NCI-H1694 treated with DMSO at 0.1 percent for 48 hours (cell line): ENCODE measurements at places on chromosomes 12 and 14.
A peak's percentile ranks its signal among the peaks of the same experiment; 100 is the strongest.

- DNase-seq: no peak
Measured at GRCh38 chr12:11461433-11461832, 66.1 kb upstream of the PRB2 start.

GRCh38 chr14:33567731-33568130 lies 383.1 kb downstream of the EGLN3 start:
- DNase-seq: no peak

- DNase-seq: no peak
Measured at GRCh38 chr12:51012570-51013236, 13.5 kb downstream of the SLC11A2 start.

GRCh38 chr14:59622631-59623030 lies 46.0 kb upstream of the CCDC175 start:
- no peak for DNase-seq

- peak; percentile 82 for DNase-seq
Measured at GRCh38 chr12:31234955-31235867, 90.7 kb downstream of the SINHCAF start.

DNA sequence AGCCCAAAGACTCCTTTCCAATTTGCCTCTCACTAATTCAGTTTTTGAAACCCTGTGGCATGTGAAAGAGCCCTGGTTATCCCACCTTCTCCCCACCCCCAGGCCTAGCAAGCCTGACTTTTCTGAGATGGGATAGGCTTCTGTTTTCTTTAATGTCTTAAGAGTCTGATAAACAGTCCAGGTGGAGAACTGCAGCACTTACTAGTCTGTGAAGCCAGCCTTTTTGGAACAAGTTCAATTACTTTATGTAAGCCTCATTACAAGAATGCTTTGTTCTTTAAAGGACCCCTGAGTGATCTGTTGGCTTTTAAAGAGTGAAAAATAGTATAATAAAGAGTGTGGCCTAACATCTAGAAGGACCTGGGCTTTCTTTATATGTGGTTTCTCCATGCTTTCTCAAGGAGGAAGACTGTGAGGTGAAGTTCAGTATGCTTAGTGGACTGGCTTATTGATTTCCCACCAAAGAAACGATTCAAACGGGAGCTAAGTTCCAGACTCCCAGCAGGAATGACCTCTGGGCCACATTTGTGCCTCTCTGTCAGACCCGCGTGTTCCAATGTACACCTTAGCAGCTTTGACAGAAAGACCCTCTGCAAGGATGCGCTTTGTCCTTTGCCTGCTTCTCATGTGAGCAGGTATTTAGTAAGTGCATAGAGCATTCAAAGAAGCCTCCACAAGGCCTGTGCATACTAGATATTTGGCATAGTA lies 129.5 kb downstream of the DAAM1 start:
- no peak for DNase-seq

- no peak for DNase-seq
Measured at GRCh38 chr12:7114008-7114407, 5.0 kb upstream of the C1RL start.

GRCh38 chr14:68308726-68309520 lies 483.9 kb downstream of the ZFP36L1 start:
- DNase-seq: no peak

DNA sequence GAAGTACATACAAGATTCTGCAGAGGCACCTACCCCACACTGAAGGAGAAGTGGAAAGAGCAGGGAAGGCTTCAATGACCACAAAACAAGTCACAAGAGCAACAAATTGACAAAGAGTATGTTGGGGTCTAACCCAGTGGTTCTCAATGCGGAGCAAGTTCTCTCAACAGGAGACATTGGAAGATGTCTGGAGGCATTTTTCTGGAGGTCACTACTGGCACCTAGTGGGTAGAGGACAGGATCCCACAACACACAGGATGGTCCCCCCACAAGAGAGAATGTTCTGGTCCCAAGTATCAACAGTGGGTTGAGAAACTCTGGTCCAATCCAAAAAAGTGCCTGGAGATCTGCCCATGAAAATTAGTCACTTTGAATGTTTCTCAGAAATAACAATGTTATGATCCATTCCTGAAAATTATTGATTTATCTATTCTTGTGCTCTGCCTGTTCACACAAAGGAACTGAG lies 3.4 kb downstream of the SSH1 start:
- no peak for DNase-seq

GRCh38 chr12:15494329-15495046 lies 172.2 kb downstream of the PTPRO start:
- no peak for DNase-seq

DNA sequence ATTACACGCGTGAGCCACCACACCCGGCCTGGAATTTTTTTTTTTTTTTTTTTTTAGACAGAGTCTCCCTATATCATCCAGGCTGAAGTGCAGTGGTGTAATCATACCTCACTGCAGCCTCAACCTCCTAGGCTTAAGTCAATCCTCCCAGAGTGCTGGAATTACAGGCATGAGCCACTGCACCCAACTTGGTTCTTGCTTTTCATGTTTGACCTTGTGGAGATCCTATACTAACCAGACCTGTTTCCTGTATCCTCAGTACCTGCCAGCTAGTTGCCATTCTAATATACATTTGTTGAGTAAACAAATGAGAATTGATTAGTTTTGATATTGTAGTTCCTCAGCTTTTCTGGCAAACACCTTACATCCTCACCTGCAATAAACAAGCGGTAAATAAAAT lies 3.2 kb upstream of the VSIG10 start:
- DNase-seq: no peak

- DNase-seq: no peak
Measured at GRCh38 chr14:73097421-73097820, 38.9 kb upstream of the PSEN1 start.

DNA sequence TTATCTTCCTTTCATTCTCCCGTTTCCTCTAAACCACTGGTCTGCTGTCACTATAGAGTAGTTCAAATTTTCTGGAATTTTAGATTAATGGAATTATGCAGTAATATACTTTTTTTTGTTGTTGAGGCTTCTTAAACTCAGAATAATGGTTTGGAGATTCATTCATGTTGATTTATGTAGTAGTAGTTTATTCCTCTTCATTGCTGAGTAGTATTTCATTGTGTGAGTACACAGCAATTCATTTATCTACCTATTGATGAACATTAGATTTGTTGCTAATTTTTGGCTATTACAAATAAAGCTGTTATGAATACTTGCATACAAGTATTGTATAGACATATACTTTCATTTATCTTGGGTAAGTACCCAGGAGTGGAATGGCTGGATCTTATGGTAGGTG lies 7.2 kb downstream of the RASSF8 start:
- no peak for DNase-seq

- DNase-seq: peak; percentile 13
Measured at GRCh38 chr14:31057701-31058364, 31.7 kb upstream of the STRN3 start.

- no peak for DNase-seq
Measured at GRCh38 chr14:46344327-46344937, 307.1 kb downstream of the RPL10L start.

- DNase-seq: no peak
Measured at GRCh38 chr12:65470256-65470655, 191.8 kb downstream of the MSRB3 start.

GRCh38 chr14:65502676-65503124 lies 90.2 kb downstream of the FUT8 start:
- DNase-seq: no peak

GRCh38 chr12:116717466-116718437 lies 20.1 kb downstream of the SPRING1 start:
- no peak for DNase-seq

GRCh38 chr14:30624132-30624423 lies 2.0 kb downstream of the SCFD1 start:
- DNase-seq: no peak

- DNase-seq: no peak
Measured at GRCh38 chr12:120892265-120892664, 11.9 kb downstream of the SPPL3 start.

GRCh38 chr12:30108666-30109065 lies 324.9 kb upstream of the TMTC1 start:
- no peak for DNase-seq

DNA sequence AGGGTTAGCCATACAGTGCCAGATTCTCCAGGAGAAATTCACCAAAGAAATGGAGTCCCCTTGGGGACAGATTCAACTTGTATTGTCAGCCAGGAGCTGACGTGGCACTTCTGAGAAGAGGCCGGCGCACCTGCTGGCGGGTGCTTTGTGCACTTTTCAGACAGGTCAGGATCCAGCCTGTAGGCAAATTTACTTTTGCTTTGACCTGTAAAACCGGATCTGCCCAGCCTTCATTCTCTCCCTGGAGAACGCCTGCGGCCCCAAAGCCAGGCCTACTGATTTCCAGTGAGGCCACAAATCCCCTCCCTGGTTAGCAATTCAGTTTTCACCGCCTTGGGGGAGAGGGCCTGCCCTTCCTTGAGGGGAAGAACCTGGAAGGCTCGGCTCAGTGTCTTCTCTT lies 17.4 kb downstream of the P2RX4 start:
- DNase-seq: no peak

DNA sequence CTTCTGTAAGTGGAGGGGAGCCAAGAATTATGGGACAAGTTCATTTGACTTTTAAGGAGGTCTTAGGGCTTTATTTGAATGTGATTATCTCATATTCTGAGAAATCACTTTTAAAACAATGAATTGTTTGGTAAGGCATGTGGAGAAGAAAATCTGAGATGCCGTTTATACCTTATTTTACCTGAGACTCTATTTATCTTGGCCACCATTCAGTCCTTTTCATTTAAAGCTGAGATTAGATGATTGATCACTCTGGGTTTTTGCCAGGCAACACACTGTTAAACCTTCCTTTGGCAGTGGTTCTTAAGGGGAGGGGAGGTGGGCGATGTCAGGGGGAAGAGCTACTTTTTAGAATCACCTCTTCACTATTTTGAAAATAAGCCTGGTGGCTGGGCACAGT lies 11.4 kb downstream of the CAND1 start:
- DNase-seq: no peak

GRCh38 chr12:449203-449602 lies 10.5 kb upstream of the B4GALNT3 start:
- DNase-seq: no peak

GRCh38 chr12:21888276-21888863 lies 52.9 kb downstream of the ABCC9 start:
- DNase-seq: no peak

GRCh38 chr12:1115484-1116231 lies 124.6 kb downstream of the ERC1 start:
- no peak for DNase-seq

- no peak for DNase-seq
Measured at GRCh38 chr14:24093207-24093900, 757 bp upstream of the PCK2 start.

- no peak for DNase-seq
Measured at GRCh38 chr12:24447678-24448077, 498.2 kb upstream of the SOX5 start.

DNA sequence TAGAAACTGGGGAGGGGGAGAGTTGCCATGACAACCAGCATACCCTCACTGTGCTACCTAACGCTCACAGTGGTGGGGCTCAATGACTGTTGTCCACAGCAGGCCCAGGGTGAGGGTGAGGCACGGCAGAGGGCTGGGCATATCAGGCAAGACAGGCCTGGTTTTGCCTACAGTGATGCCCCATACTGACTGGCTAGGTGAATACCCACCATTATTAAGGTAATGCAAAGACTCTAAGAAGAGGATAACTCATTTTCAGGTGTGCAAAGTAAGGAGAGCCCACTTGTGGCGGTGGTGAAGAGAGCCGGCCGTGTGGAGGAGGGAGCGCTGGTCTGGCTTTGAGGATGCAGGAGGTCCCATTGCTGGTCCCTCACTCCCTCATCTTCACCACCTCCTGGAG lies 422.3 kb downstream of the FUT8 start:
- DNase-seq: no peak
